Activated T-cell treated with anti-CD3 and anti-CD28 coated beads, Interleukin-2, amount 50 U/mL, for 1 hour (primary cell): ENCODE measurements at places on chromosomes 2 and 18.

GRCh38 chr2:172425336-172425735, 2.0 kb upstream of the ITGA6 start:
- DNase-seq, result no peak

- DNase-seq, result no peak
Observed at GRCh38 chr2:109736177-109736827, 57.8 kb upstream of the RGPD5 start.

DNA sequence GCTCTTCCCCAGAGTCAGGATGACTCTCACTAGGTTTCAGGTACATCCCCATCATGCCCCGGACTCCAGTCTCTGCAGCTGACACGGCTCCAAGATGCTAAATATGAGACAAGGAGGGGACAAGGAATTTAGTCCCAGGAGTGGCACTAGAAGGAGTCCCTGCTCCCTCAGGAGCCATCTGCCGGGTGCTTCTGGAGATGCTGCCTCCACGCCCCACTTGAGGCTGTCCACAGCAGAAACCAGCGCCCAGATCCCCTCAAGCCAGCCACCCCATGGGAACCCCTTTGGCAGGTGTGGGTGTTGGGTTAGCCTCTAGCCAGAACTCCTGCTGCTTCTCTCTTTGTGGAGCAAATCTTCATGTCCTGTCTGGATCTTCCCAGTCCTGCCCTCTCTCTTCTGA, 40.3 kb downstream of the BCL11A start:
- no peak for DNase-seq

DNA sequence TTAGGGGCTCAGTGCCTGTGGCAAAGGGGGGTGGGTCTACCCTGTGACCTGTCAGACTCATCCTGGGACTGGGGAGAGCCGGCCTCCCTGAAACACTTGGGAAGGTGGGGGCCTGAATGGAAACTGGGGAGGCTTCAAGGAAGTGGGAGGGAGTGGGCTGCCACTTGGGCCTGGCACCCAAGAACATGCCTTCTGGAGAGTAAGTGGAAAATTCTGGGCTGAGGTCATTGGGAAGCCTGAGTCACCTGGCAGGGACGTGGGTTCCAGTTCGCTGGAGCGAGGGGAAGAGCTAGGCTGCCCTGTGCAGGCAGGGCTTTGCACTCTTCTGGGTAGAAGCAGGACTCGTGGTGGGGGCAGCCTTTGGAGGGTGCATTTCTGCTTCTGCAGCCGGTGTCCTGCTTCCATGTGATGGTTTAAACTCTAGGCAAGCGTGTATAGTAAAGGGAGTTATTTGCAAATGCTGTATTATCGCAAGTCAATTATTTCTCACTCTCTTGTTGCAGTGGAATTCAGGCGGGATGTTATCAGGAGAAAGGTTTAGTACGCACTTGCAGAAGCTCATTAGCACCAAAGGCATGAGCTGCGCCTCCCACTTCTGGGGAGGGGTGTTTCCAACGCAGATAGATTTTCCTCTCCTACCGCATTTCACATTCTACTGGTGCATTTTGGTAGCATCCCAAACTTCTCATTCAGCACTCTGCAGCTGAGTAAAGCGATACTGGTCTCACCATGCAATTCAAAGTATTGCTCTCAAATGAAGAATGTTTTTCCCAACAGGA, 3.8 kb downstream of the LRRFIP1 start:
- no peak for DNase-seq

GRCh38 chr18:8717011-8717770, 11.8 kb downstream of the MTCL1 start:
- DNase-seq, result no peak
